Lung (tissue), 17 donors: ENCODE measurements at places on chromosomes 2 and 18. TPM values are rescaled to one million over a fixed set of nuclear protein-coding genes. Genes with fewer than 3 reads are reported as not detected.
A peak's percentile ranks its signal among the peaks of the same experiment; 100 is the strongest.

The GREB1 gene
- total RNA-seq: 3.3 TPM

The AKAIN1 gene
- not detected for total RNA-seq

The DSG4 gene
- not detected for total RNA-seq

- no peak for DNase-seq
Observed at GRCh38 chr2:200451511-200451910, 58.4 kb downstream of the KCTD18 start.

GRCh38 chr2:158753641-158754611 is 41.2 kb upstream of the DAPL1 start:
- peak; percentile 70 for DNase-seq

DNA sequence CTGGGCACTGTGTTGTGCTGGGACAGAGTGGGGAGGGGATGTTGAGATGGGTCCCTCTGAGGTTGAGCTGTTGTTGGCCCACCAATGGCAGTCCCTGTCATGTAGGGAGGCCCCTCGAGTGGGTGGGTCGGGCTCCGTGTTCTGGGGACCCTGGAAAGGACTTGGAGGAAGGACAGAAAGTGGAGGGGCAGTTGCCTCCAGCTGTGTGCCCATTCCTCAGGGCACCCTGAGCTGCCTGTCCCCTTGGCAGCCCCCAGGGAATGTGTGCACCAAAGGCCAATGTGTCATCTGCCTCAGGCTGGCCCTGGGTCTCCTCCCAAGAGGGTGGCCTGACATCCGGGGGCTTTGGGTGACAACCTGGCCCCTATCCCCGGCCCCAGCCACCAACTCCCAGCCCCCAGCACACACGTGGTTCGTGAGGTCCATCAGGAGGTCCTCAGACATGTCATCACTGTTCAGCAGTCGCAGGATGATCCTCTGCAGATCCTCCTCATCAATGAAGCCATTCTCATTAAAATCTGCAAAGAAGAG is 57.7 kb downstream of the CIB4 start:
- no peak for DNase-seq
